Vagina (tissue), 2 donors: ENCODE measurements at places on chromosomes 1 and 21. TPM values are rescaled to one million over a fixed set of nuclear protein-coding genes. Genes with fewer than 3 reads are reported as not detected.

DNA sequence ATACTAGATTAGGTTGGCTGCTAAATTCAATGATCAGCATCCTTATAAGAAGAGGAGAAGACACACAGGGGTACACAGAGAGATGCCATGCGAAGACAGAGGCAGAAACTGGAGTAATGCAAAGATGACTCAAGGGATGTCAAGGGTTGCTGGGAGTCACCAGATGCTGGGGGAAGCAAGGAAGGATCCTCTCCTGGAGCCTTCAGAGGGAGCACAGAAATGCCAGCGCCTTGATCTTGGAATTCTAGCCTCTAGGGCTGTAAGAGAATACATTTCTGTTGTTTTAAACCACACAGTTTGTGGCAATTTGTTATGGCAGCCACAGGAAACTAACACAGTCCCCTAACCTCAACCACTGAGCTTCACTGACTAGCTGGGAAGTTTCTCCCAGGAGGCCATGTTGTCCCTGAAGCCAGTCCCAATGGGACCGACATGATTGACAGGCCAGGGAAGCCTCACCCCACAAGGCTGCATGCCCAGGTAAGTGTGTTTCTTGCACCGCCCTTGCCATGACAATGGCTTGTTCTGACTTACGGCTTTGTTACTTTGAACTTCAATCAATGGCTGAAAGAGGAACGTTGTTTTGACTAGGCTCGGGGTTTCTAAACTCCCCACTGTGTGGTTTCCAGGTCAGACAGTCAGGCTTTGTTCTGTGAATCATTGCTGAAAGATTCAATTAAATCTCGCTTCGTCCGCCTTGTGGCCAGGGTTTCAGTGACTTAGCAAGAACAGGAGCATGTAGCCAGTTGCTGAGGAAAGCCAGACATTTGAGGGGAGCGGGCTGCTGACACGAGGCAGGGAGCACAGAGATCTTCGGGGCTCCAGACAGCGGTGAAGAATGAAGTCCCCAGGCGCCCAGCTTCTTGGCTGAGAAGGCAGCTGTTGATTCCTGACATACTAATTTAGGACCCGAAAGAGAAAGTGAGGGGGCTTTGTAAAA, 62.3 kb downstream of the RUNX1 start:
- H3K36me3 ChIP-seq = no peaks in the 10 kb centered on the region
- H3K27ac ChIP-seq = peak overlapping the region; percentile 33
- no peak overlapping the region for H3K4me3 ChIP-seq
- no peak for DNase-seq
- peaks cover 5% of the 10 kb centered on the region for H3K4me1 ChIP-seq

DNA sequence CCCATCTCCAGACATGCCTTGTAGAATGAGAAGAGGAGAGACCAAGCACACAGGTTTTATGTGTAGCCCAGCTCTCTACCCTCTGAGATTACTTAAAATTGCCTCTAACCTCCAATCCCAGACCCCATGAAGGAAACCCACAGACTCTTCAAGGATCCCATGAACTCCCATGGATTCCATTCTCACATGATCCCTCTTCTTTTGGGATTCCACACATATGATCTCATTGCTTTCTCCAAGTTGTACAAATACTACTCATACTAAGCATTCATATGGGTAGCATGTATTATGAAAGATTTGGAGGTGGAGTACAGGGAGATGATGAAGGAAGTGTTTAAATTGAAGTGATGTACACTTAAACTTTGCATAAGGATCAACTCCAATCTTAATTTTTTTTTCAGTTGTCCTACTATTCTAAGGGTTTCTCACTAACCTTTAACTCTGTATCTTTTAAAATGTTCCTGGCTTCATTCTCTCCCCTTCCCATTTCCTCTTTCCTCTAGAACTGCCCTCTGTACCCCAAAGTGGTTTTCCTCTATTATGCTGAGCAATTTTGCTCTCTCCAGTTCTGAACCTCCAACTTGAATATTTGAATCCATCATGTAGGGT, 41.6 kb downstream of the MFSD2A start:
- no peak overlapping the region for H3K27ac ChIP-seq
- H3K36me3 ChIP-seq = no peaks in the 10 kb centered on the region
- H3K27me3 ChIP-seq = no peaks in the 10 kb centered on the region
- H3K4me1 ChIP-seq = no peaks in the 10 kb centered on the region
- H3K4me3 ChIP-seq = no peak overlapping the region

- H3K27ac ChIP-seq = no peak overlapping the region
- H3K4me3 ChIP-seq = no peak overlapping the region
- H3K36me3 ChIP-seq = no peaks in the 10 kb centered on the region
- DNase-seq = no peak
- H3K4me1 ChIP-seq = peaks cover 35% of the 10 kb centered on the region
These were observed 105.4 kb downstream of the PSMG1 start for GRCh38 chr21:39077876-39078275.

DNA sequence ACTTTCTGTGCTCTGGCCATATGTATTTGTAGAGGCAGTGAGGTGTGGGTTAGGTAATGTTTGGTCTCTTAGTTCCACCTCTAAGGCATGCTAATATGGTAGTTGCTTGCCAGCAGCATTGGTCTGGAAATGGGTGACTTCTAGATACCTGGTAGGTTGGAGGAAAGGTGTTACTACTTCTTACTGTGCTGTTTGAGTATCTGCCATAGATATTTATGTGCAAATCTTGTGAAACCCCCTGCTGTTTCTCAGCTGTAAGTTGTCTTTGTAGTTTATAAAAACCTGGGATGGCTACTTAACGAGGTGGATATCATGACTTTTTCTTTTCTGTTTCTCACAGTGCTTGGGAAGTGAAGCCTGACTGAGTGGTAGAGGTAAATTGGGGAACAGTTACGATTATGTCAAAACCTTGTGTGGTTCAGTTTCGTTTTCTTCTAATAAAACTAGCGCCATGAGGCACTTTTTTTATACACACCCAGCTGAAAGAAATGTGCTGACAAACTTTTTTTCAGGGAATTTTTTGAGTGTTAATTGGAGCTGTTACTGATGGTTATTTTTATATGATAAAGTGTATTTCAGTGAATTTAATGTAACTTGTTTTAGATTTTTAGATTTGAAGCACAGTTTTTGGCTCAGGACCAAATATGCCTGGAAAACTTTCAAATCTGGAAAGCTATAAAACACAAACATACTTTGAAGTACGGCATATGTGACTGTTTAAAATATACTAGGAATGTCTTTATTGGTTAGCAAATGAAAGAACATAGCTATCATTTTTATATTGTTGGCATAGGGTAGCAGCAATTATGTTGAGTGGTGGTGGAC, 42.1 kb downstream of the CAMSAP2 start:
- H3K4me1 ChIP-seq = peaks cover 28% of the 10 kb centered on the region
- no peak for DNase-seq
- no peak overlapping the region for H3K4me3 ChIP-seq
- no peaks in the 10 kb centered on the region for H3K36me3 ChIP-seq
- H3K27ac ChIP-seq = peak overlapping the region; percentile 10

DNA sequence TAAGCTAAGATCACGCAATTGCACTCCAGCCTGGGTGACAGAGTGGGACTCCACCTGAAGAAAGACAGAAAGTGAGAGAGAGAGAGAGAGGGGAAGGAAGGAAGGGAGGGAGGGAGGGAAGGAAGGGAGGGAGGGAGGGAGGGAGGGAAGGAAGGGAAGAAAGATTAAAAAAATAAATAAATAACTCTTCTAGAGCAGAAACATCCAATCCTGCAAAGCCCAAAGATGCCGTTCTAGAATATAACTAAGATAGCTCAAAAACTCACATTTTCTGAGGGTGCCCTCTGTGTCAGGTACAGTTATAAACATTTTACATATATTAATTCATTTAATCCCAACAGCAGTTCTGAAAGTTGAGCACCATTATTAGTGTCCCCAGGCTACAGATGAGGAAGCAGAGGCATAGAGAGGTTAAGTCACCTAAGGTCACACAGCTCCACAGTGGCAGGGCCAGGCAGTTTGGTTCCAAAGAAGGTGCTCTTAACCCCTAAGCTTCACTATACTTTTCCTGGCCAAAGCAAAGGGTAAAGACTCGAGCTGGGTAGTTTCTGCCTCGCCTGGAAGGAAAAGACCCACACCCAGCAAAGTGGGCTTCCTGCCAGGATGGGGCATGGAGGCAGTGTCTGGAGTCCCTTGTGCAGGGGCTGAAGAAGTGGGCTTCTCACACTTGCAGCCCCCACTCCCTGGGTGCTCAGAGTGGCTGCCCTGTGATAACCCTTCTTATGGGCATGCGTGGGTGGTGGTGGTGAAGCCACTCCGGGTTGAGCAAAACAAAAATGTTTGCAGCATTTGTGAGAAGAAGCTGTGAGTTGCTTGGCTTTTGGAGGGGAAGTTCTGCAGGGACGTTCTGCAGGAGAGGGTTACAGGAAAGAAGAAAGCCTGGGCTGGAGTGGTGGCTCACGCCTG, 7.9 kb upstream of the PIK3CD start:
- DNase-seq = no peak
- H3K4me3 ChIP-seq = no peak overlapping the region
- H3K36me3 ChIP-seq = no peaks in the 10 kb centered on the region
- no peaks in the 10 kb centered on the region for H3K27me3 ChIP-seq

DNA sequence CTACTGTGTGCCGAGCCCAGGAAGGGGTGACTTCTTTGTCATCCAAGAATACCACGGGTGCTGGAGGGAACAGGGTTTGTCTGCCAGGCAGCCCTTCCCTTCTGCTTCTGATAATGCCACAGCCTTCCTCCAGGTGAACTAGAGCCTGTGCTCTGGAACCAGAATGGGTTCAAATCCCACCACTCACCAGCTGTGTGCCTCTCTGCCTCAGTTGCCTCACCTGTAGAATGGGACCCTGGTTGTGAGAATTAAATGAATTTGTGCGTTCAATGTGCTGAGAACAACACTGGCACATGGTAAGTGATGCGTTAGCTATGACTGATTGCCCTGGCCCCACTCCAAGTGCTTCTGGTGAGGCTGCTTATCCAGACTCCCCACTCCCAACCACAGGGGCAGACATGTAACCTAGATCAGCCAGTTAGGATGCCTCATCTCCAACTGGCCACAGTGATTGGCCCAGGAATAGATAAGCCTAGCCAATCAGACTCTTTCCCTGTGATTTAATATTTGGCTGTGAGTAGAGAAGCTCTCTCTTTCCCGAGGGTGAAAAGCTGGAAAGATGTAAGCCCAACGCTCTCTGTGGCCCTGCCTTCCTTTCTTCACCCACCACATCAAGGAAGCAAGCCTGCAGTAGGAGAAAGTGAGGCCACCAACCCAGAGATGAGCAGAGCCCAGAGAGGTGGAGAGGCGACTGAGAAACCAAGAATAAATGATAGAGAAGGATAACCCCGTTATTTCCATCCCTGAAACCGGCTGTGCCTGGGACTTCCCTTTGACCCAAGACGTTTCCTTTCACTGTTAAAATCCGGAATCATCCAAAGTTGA, 20.8 kb upstream of the LAPTM5 start:
- no peaks in the 10 kb centered on the region for H3K36me3 ChIP-seq
- no peak overlapping the region for H3K4me3 ChIP-seq
- peaks cover 10% of the 10 kb centered on the region for H3K4me1 ChIP-seq
- no peak for DNase-seq

DNA sequence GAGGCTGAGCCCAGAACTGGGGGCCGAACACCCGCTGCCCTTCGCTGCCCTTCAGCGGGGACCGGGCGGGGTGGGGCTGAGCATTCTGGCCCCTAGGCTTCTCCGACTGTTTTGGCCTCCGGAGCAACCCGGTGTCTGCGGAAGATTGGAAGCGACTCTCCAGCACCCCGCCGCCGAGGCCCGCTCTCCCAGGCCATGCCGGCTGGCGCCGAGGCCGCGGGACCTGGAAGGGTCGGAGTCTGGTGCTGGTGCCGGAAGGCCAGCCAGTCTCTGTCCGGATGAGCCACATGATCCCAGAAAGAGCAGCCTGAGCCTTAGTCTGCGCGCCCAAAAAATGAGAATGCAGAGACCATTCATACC, 272.0 kb downstream of the FOXD2 start:
- H3K4me3 ChIP-seq = peak overlapping the region; percentile 32
- peaks cover 28% of the 10 kb centered on the region for H3K4me1 ChIP-seq

- no peak overlapping the region for H3K27ac ChIP-seq
- H3K36me3 ChIP-seq = no peaks in the 10 kb centered on the region
- H3K4me1 ChIP-seq = no peaks in the 10 kb centered on the region
- no peaks in the 10 kb centered on the region for H3K27me3 ChIP-seq
These were observed 65.3 kb downstream of the ZNF697 start for GRCh38 chr1:119582801-119583200.

- H3K4me1 ChIP-seq = peaks cover 37% of the 10 kb centered on the region
- no peak overlapping the region for H3K4me3 ChIP-seq
- no peaks in the 10 kb centered on the region for H3K36me3 ChIP-seq
- DNase-seq = no peak
- H3K27ac ChIP-seq = no peak overlapping the region
These were observed 102.3 kb upstream of the IPO9 start for GRCh38 chr1:201726700-201727099.

DNA sequence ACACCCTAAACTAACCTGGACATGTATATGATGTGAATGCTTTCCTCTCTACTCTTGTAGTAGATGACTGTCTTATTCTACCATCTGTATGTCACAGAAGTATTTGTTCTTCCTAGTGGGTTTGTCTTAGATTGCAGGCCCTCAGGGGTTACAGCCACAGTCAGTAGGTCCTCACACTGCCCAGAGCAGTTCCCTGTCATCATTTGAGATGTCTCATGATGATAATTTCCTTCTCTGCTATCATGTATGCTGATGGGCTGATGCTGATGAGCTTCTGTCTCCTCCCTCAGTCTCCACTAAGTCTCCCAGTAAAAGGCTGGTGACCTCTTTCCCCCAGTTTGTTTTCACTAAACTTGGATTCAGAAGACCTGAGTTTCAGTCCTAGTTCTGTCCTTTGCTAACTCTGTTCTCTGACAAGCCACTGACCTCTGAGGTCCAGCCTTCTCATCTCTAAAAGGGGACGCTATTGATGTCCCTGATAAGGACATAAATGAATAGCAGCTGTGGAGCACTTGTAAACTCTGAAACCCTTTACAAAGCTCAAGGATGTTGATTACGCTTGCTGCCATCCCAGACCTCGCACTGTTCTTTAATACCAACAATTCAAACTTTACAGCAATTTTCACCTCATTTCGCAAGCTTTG, 3.1 kb upstream of the ETV3 start:
- H3K4me3 ChIP-seq = no peak overlapping the region
- DNase-seq = no peak
- H3K4me1 ChIP-seq = peaks cover 24% of the 10 kb centered on the region
- H3K36me3 ChIP-seq = no peaks in the 10 kb centered on the region
- H3K27me3 ChIP-seq = no peaks in the 10 kb centered on the region
- no peak overlapping the region for H3K27ac ChIP-seq

- no peaks in the 10 kb centered on the region for H3K36me3 ChIP-seq
- DNase-seq = no peak
- H3K27ac ChIP-seq = no peak overlapping the region
- H3K27me3 ChIP-seq = no peaks in the 10 kb centered on the region
These were observed 302.5 kb downstream of the PDE4B start for GRCh38 chr1:66095190-66095589.

- H3K27me3 ChIP-seq = no peaks in the 10 kb centered on the region
- no peak overlapping the region for H3K4me3 ChIP-seq
- H3K36me3 ChIP-seq = no peaks in the 10 kb centered on the region
- H3K4me1 ChIP-seq = peaks cover 41% of the 10 kb centered on the region
These were observed 56.5 kb downstream of the FOXO6 start for GRCh38 chr1:41417746-41418145.

C1orf21 gene
- total RNA-seq = 24.1 TPM

OR6K2 gene
- not detected for total RNA-seq

SYT14 gene
- 0.49 TPM for total RNA-seq

DCST1 gene
- not detected for total RNA-seq

GPR37L1 gene
- total RNA-seq = 0.25 TPM

GOLT1A gene
- not detected for total RNA-seq
